ENCODE measurements at places on chromosomes 11 and 22.

DNA sequence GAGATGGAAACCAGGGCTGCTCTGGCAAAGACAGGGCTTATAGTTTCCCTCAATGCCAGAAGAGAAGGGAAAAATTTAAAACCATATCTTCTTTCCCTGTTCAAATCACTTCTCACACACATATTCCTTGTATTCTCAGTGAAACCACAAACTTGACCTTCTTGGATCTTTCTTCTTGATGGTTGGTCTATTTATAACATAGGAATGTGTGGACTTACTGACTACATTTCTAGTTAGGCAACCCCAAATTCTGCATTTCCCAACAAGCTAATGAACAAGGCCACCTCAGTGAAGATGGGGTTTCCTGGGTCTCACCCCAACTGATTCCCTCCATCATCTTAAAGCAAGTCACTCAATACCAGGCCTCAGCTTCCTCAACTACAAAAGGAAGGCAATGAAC, 3.8 kb upstream of the QSER1 start:
- no peak for DNase-seq

DNA sequence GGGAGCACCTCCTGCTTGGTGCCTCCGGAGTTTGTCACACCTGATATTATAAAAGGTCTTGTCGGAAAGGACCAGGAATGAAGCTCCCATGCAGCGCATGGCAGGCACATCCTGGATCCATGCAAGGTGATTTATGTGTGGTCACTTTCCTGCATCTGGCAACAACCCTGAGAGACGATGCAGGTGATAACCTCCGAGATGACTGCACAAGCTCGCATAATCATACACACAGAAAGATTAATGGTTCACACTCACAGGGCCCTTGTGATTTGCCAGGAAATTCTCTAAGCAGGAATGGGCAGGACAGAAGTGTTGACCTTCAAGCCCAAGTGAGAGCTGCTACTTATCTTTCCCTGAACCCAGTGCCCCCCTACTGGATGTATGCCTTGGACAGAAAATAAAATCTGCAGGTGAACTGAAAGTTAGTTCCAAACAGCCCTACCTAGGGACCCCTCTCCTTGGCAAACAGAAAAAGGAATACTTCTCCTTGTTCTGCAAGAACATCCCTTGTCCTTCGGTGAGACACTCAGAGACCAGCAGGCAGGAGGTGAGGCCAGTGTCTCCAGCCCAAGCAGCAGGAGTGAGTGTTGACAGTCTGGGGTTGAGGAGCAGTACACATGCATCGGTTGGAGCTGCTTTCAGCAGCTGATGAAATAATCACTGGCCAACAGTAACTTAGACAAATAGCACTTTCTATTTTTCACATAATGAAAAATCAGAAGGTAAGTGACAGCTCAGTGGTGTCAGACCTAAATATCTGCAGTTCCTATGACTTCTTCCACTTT, 619.4 kb upstream of the B3GAT1 start:
- no peak for DNase-seq

DNA sequence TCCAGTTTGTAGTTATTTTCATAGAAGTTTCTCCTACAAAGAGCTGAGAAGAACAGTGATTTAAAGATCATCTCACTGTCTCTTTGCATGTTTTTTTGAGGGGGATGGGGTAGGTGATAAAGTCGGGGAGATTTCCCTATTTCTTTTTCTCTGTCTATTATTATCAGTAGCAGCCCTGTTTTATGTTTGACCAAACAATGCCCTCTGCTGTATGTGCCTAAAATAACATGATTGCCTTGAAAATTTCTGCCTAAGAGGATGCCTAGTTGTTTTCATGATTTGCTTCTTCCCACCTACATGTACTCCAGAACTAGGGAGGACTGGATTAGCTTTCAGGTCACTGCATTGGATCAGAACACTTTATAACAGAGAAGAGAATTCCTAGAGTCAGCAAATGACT, 1330.2 kb downstream of the LRRC4C start:
- no peak for DNase-seq

DNA sequence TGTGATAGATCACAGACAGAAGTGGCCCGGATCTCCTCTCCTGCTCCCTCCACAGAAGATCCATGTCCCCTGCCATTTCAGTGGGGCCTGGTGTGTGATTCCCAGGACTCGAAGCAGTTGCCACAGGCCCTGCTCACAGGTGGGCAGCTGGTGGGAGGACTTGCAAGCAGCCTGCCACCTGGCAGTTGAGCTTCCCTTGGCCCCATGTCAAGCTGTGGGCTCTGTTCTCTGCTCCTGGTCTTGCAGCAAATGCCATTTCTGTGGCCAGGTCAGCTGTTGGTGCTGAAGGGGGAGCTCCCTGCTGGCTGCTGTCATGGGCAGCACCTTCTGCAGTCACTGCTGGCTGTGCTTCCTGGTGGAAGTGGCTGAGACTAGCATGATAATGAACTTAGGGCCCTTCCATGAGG, 59.1 kb upstream of the SLC22A12 start:
- DNase-seq: peak; percentile 41

GRCh38 chr11:7220636-7221035, 31.1 kb upstream of the SYT9 start:
- DNase-seq: no peak

DNA sequence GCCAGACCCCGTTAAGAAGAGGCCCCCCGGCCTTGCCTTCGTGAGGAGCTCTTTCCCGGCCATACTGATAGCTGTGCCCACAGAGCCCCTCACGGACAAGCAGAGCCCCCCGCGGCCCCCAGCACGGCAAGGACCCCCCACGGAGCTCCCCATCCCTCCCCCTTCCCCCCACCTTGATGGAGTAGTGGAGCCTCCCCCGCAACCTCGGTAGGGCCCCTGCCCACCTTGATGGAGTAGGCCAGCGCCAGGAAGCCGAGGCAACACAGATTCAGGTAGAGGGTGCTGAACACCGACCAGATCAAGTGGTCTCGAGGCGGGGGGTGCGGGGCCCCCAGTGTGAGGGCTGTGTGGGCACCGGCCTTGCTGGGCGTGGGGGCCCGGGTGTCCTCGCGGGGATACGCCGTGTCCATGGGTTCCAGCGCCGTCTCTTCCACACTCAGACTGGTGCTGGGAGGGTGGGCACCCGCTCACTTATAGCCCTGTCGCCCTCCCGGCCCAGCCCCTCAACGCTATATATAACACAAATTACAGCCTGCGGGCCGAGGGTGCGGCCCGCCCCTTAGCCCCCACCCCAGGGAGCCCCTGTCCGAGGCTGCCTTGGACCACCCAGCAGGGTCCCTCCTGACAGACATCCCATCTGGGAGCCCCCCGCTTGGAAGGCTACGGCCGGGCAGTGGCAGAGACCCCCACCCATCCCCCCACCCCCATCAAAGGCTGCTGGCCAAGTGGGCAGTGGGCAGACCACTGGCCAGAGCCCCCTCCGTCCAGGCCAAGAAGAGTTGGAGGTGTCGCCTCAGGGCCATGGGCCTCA, at the start of gene IFITM5:
IFITM5 (minus strand) TSS at position 446 of the 811 bp plus-strand sequence; CDS start at position 410, 36 bp downstream.
- DNase-seq: no peak

- DNase-seq: peak; percentile 33
These were observed 907 bp downstream of the SLC15A3 start for GRCh38 chr11:60950933-60951605.

DNA sequence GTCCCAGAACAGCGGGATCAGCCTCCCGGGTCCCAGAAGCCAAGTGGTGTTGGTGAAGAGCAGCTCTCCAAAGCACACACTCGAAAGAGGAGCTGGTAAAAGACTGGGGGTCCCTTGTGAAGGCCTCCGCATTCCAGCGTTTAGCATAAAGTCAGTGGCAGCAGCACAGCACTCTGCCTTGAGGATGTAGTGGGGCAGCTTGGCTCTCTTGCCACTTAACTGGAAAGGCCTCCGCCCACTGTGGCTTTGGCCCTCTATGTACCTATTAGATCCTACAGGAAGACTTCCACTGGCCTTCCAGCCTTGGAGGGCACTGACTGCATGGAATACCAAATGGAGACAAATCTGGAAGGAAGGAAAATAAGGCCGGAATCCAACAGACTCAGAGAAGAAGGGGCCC, 1455.3 kb downstream of the BRD1 start:
- DNase-seq: no peak

DNA sequence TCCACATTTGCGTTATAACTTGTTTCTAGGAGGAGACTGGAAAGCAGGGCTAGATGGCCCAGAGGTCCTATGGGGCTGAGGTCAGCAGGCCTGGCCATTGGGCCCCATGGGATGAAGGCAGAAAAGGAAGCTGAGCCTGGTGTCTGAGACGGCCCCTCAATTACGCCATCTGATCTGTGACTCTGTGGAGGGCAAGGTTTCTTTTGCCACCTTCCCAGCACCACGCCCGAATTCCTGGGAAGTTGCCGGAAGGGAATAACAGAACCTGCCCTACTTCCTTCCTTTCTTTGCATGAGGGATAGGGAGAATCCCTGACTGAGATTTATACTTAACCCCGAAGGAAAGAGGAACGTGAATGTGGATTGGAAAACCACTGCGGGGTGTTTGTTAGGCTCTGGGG, 118.1 kb downstream of the MPPED1 start:
- DNase-seq: no peak

DNA sequence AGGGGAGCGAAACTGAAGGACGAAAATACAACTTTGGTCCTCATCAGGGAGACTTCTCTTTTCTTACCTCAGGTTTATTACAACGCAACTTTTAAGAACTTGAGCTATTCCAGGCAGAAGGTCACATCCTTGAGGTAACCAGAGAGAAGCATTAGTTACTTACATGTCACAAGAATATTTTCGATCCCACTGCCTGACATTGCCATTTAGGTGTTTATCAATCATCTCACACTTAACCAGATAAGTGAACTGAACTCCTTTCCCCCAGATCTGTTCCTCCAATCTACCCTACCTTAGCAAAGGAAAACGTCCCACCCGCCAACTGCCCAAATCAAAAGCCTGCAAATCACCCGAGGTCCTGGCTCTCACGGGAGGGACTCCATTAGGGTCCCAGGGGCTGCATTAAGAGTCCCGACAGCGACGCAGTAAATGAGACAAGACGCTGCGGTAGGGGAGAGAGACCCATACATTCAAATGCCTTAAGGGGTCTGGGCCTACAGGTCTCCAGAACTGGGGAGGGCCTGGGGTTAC, 734 bp downstream of the ZNF280B start:
- DNase-seq: no peak

- DNase-seq: no peak
These were observed 14.7 kb downstream of the MIAT start for GRCh38 chr22:26672060-26672471.

GRCh38 chr11:86596861-86597586, 75.4 kb downstream of the ME3 start:
- no peak for DNase-seq

DNA sequence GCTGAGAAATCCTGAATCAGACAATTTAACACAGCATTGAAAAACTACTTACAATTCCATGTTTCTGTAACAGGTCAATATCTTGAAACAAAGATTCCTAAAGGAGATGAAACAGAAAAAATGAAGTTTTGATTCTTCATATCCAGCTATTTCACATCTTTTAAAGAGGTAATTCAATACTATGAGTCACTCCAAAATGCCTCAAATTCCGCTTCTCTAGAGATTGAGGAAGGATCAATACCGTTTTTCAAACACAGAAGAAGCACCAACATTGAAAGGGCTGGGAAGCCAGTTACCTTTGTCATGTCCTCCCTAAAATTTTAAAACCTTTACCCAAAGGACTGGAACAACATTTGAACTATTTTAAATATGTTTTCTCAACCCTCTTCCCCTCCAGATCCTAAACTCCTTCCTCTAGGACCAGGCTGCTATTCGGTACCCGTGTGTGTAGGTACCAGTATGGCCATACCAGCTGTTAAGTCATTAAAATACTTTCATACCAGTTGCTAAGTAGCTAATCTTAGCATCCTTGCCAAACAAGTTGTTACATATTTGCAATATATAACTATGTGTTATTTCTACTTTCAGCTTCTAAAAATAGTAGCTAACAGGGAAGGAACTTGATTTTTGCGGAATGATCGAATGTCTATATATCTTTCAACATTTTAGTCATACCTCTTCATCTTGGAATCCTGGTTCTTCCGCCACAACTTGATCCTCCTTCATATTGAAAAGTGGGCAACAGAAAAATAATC, 2.3 kb downstream of the DMC1 start:
- DNase-seq: no peak

GRCh38 chr22:47059076-47059475, 296.6 kb downstream of the TBC1D22A start:
- no peak for DNase-seq

DNA sequence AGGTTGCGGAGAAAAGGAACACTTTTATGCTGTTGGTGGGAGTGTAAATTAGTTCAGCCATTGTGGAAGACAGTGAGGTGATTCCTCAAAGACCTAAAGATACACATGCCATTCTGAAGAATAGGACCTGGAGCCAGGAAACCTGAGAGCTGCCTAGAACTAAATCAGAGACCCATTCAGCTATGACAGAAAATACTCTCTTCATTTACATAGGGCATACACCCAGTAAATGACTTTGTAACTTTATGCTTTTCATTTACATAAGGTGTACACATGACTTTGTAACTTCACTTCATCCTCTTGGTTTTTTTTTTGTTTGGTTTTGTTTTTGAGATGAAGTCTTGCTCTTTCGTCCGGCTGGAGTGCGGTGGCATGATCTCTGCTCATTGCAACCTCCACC, 25.1 kb upstream of the APLNR start:
- DNase-seq: no peak

DNA sequence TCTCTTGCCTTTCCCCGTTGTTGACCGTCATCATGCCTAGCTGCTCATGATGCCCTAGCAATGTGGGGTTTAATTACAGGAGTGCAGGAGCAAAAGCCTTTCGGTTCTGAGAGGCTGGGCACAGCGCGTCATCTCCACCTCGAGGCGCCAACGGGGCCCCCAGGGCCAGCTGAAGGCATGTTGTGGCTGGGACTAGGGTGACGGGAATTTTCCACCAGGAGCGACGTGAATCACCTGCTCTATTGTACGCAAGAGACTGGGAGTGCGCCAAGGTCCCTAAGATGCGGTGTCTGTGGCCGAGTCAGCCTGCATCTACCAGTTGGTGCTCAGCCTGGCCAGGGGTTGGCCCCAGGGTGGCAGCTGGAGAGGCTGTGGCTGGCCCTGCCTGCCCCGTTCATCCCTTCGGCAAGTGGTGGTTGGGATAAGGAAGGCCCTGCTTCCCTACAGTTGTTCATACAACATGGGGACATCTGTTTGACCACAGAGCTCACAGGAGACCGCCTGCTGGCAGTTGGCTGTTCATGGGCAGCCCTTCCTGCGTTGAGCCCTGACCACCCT, 1175.6 kb downstream of the BRD1 start:
- no peak for DNase-seq

DNA sequence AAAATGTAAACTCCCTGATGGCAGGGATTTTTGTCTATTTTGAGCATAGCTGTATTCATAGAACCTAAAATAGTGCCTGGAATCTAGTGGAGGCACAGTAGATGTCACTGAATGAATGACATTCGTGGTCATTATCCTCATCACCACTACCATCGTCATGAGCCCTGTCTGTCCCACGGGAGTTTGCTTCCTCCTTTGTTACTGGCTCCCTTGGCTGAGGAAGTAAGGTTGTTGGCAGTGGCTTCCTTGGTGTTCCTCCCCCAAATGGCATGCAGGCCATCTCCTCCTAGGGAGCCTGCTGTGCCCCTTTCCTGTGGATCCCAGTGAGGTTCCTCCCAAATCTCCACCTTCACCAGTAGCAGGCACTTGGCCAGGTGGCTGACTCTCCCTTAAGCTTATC, 183.0 kb downstream of the CEP164 start:
- no peak for DNase-seq
